ENCODE measurements at places on chromosomes 5 and 9. TPM values are rescaled to one million over a fixed set of nuclear protein-coding genes. Genes with fewer than 3 reads are reported as not detected.

The ADGRD2 gene
- total RNA-seq = not detected

DNA sequence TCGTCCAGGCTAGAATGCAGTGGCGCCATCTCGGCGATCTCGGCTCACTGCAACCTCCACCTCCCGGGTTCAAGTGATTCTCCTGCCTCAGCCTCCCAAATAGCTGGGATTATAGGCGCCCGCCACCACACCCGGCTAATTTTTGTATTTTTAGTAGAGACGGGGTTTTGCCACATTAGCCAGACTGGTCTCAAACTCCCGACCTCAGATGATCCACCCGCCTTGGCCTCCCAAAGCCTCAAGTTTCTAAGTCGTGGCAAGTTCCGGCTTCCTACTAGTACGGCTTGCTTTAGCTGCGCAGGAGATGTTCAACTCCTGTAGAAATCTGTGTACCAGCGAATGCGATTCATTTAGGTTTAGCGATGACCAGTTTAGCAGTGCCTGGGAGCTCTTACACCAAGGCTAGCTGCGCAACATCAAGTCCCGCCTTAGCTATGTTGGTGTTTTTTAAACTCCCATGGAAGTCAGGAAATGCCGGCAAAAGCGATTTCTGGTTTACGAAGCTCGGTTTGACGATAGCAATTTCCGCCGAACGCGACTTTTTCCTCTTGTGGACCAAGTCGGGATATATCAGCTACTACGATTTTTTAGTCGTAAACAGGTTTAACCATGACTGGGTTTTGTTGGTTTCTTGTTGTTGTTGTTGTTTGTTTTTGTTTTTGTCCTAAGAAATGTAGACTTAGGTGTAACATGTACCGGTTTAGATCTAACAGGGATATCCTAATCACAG is 46.4 kb downstream of the ANXA2R start:
- peaks cover 29% of the 10 kb centered on the region for H3K27me3 ChIP-seq
- no peak overlapping the region for H3K4me3 ChIP-seq
- peak overlapping the region; percentile 44 for H3K27ac ChIP-seq
- no peaks in the 10 kb centered on the region for H3K36me3 ChIP-seq
- DNase-seq = no peak
- H3K4me1 ChIP-seq = no peaks in the 10 kb centered on the region

The NAIP gene
- total RNA-seq = 10.1 TPM

DNA sequence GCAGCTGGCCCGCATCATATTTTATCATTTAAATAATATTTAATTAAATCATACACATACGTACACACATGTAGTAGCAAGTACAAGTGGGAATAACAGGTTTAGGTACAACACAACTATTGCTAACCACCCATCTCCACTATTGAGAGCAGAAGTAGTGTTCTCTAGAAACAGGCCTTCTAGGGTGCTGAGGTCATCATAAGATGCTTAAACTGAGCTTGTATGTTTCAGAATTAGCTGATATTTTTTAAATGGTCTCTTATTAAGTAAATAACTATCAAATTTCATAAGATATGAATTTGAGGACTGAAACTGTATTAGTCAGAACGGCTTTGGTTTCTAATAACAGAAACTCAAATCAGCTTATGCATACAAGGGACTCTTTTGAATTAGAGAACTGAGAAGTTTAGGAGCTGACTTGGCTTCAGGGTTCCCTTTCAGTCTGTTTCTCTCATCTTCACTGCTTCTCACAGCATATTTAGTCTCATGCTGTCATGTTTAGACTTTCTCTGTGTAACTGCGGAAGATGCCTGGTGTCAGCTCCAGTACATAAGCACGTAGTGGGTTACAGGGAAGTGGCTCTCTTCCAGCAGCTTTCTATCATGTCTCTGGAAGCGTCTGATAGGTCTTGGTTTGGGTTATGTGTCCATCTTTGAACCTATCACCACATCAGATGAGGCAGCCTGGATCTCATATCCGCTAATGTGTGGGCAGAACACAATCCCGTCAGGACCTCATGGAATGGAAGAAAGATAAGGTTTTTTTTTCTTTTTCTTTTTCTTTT is 25.0 kb upstream of the OCLN start:
- H3K27ac ChIP-seq = no peak overlapping the region
- no peaks in the 10 kb centered on the region for H3K36me3 ChIP-seq
- DNase-seq = no peak
- no peaks in the 10 kb centered on the region for H3K27me3 ChIP-seq
- H3K4me3 ChIP-seq = no peak overlapping the region

DNA sequence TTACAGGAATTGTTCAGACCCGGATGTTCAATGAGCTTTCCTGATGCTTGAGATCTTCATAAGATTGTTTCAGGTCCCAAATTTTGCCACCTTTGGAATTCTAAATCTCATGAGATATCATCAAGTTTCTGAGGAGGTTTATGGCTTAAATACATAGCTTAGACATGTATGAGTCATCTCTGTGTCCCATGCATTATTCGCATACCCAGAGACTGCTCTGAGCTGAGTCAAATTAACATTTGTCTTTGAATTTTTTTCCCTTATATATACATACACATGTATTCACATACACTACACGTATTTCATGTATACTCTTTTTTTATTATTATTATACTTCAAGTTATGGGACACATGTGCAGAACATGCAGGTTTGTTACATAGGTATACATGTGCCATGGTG is 744.6 kb downstream of the BRINP1 start:
- H3K27me3 ChIP-seq = no peaks in the 10 kb centered on the region
- H3K36me3 ChIP-seq = no peaks in the 10 kb centered on the region

- H3K36me3 ChIP-seq = no peaks in the 10 kb centered on the region
- no peaks in the 10 kb centered on the region for H3K27me3 ChIP-seq
- no peak overlapping the region for H3K27ac ChIP-seq
- H3K4me3 ChIP-seq = no peak overlapping the region
Measured at GRCh38 chr5:174145821-174146220, 100.3 kb downstream of the NSG2 start.

- peak overlapping the region; percentile 33 for H3K27ac ChIP-seq
- H3K27me3 ChIP-seq = no peaks in the 10 kb centered on the region
- H3K4me3 ChIP-seq = no peak overlapping the region
- DNase-seq = no peak
- no peaks in the 10 kb centered on the region for H3K36me3 ChIP-seq
- no peaks in the 10 kb centered on the region for H3K4me1 ChIP-seq
Measured at GRCh38 chr5:134053314-134053839, 48.6 kb upstream of the VDAC1 start.

- H3K27me3 ChIP-seq = no peaks in the 10 kb centered on the region
- H3K4me3 ChIP-seq = no peak overlapping the region
Measured at GRCh38 chr5:2876183-2876582, 124.7 kb upstream of the IRX2 start.

All from pancreas (tissue), 10 donors.